Inflammatory macrophage treated with lipopolysaccharide for 4 hours (primary cell): ENCODE measurements at places on chromosomes 3 and 15.

DNA sequence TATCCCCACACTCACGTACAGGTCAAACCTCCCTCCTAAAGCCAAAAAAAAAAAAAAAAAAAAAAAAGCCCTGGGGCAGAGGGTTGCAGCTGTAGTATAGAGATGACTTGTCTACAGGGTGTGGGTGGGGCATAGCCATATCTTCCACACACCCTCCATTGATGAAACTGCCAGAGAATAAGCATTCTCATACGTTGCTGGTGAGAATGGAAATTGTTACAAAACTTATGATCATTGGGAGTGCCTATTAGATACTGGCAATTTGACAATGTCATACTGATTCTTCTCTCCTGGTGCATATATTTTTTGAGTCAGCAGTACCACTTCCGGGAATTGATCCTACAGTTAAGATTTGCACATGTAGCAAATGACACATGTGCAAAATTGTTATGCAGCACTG, 11.0 kb upstream of the CTNNB1 start:
- DNase-seq, result no peak

GRCh38 chr3:11944052-11944673, 60.0 kb upstream of the SYN2 start:
- DNase-seq, result peak; percentile 10

GRCh38 chr3:33980252-33980651, 181.8 kb downstream of the PDCD6IP start:
- no peak for DNase-seq

GRCh38 chr15:49282366-49282765, 112.3 kb downstream of the GALK2 start:
- DNase-seq, result no peak

GRCh38 chr3:186167646-186168395, 58.9 kb upstream of the ETV5 start:
- DNase-seq, result no peak
